Stimulated activated CD8-positive, alpha-beta memory T cell treated with anti-CD3 and anti-CD28 coated beads, Interleukin-2, amount 100 ng/mL, for 48 hours (primary cell): ENCODE measurements at places on chromosomes 1 and 21.

GRCh38 chr1:118650107-118650807 is 337.9 kb downstream of the TBX15 start:
- no peak for DNase-seq

- DNase-seq: no peak
Measured at GRCh38 chr1:181077576-181078242, 10.8 kb upstream of the IER5 start.

GRCh38 chr1:21532992-21533534 is 23.8 kb downstream of the ALPL start:
- DNase-seq: no peak

DNA sequence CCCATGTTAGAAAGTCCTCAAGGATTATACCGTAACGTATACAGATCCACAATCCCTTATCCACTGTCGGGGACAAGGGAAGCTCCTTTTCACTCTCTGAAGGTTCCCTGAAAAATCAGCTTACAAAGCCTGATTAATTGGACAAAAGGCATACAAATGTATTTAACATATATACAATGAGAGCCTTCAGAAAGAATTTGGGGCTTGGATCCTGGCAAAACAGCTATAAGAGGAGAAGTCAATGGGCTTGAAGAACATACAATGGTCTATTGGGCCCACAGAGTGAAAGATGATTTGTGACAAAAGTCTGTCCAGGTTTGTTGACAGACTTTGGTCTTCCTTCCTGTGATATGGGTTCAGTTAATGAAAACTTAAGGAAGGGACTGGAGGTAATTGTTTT is 10.7 kb downstream of the TACSTD2 start:
- no peak for DNase-seq

DNA sequence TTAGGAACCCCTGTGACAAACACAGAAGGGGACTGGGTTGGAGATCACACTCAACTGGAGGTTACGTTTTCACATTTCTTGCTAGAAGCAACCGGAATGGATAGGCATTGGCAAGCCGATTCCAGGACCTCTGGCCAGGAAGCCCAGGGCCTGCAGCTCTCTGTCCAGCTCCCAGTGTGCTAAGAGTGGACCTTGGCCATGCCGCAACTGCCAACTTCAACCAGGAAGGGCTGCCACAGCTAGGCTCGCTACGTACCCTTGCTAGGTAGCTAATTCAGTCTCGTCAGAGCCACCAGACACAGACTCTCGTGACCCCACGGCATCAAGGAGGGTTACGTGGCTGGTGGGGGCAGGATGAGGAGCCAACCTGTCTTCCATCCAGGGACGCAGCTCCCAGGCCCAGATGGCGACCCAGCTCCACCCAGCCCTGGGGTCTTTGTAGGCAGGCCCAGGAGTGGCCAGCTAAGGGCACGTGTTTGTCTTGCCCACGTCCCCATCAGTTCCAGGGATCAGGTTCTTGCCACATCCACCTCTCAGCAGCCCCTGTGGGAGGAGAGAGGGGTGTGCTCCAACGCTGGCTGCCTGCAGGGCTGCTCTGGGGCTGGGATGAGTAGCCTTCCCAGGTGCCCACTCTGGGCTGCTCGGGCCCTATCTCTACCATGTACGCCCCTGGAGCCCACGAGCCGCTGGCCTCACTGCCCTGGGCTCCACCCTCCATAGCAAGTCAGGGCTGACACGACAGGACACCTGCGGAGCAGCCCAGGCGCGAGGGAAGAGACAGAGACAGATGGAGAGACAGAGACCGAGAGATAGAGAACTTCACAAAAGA is 39.2 kb downstream of the UBE2G2 start:
- DNase-seq: no peak

DNA sequence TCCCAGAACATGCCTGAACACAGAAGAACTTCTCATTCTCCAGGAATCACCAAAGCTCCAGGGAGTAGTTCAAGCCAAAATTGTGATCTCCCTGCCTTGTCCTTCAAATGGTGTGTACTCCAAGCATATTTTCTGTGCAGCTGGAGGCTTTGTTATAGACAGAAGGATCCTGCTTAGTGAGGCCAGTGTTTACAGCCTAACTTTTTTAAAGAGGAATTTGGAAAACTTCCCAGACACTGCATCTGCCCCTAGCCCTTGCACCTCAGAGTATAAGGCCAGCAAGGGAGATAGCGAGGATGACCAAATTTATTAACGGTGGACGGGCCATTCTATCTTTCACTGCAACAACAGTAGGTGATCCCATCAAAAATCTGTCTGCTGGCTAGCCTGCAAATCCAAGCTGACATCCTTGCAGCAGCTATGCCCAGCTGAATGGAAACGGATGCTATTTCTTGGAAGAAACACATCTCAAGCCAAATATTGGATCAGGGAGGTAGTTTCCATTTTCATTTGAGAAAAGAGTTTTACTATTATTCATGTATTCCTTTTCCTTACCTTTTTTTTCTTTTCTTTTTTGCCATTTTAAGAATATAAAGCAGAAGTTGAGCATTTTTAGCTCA is 249.8 kb downstream of the USH2A start:
- DNase-seq: no peak

- no peak for DNase-seq
Measured at GRCh38 chr1:53140451-53140850, 2.0 kb downstream of the SLC1A7 start.

- DNase-seq: no peak
Measured at GRCh38 chr1:174359454-174359805, 88.3 kb upstream of the GPR52 start.

GRCh38 chr1:203272633-203273205 is 32.6 kb upstream of the BTG2 start:
- no peak for DNase-seq

DNA sequence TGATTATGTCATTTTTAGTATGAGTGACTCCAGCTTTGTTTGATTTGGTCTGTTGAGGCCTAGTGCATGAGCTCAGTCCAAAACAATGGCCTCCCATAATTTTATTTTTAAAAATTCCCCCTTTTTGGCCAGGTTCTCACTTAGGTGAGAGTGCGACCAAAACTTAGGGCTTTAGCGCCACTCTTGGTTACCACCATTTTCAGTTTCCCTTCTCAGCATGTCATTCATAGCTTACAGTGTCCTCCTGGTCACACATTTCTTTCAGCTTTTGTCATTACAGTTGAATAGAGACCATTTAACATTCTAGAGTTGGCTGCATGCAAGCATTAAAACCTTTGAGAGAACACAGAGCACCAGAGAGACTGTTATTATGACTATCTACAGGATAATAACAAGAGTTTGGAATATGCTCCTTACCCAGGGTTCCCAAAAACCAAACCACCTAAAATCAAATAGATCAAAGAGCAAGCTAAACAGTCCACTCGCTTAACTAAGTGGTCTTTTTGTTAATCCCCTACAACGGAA is 85.4 kb downstream of the TLR5 start:
- DNase-seq: no peak

DNA sequence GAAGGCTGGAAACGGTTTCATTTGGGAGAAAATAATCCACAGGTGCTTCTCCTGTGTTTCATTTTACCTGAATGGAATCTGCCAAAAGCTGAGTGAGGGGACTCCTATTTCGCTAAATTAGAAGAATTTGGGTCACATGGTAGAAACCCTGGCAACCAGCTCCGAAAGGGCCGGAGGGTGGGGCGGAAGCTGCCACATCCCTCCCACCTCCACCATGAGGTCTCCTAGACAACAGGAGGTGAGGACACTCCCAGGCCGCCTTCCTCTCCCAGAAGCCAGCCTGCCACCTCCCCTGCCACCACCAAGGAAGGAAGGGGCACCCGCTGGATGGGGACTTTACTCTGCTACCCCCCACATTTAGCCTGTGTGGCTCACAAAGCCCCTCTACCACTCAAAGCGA is 199.9 kb upstream of the ZC3H12A start:
- no peak for DNase-seq

GRCh38 chr21:32096411-32096810 is 182.4 kb downstream of the MIS18A start:
- no peak for DNase-seq

- DNase-seq: no peak
Measured at GRCh38 chr1:21340230-21340945, 50.1 kb upstream of the ECE1 start.

- DNase-seq: peak; percentile 62
Measured at GRCh38 chr1:152479792-152480595, 30.6 kb upstream of the LCE5A start.

DNA sequence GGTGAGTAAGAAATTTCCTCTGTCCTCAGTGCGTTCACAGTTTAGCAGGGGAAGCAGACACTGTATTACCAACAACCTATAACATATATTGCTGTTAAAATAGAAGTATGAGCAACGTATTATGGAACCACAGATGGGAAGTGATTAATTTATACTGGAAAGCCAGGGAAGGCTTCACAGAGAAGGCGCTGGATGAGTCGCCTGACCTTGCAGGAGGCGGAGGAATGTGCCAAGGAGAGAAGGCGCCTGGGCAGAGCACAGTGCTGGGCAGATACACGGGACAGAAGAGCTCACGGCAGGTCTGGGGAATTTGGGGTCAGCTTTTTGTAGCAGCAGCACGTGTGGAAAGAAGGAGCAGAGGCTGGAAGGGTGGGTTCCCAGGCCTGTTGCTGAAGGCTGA is 116.3 kb downstream of the DHRS3 start:
- no peak for DNase-seq

DNA sequence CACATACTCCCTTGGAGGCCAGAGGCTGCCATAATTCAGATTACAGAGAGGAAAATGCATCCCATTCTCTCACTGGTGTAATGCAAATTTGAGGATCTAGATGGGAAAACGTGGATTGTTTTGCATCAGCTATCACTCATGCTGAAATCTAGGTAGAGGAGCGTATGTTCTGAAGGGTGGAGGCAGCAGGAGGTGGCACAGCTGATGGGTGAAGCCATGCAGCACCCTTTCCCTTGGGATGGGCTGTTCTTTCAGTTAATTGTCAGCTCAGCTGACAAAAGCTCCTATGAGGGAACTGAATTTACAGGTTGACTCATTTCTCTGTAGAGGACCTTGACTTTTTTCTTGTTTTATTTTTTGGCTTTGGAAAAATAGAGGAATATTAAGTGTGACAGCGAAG is 41.8 kb downstream of the CAMTA1 start:
- DNase-seq: no peak

GRCh38 chr1:32894019-32894600 is 7.1 kb downstream of the TMEM54 start:
- DNase-seq: no peak

DNA sequence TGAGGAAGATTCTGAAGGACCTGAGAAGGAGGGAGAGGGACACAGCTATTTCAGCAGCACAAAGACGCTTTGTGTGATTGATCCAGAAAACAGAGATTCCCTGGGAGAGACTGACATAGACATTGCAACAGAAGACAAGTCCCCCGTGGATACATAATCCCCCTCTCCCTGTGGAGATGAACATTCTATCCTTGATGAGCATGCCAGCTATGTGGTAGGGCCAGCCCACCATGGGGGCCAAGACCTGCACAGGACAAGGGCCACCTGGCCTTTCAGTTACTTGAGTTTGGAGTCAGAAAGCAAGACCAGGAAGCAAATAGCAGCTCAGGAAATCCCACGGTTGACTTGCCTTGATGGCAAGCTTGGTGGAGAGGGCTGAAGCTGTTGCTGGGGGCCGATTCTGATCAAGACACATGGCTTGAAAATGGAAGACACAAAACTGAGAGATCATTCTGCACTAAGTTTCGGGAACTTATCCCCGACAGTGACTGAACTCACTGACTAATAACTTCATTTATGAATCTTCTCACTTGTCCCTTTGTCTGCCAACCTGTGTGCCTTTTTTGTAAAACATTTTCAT is 161.3 kb upstream of the SGIP1 start:
- DNase-seq: no peak

DNA sequence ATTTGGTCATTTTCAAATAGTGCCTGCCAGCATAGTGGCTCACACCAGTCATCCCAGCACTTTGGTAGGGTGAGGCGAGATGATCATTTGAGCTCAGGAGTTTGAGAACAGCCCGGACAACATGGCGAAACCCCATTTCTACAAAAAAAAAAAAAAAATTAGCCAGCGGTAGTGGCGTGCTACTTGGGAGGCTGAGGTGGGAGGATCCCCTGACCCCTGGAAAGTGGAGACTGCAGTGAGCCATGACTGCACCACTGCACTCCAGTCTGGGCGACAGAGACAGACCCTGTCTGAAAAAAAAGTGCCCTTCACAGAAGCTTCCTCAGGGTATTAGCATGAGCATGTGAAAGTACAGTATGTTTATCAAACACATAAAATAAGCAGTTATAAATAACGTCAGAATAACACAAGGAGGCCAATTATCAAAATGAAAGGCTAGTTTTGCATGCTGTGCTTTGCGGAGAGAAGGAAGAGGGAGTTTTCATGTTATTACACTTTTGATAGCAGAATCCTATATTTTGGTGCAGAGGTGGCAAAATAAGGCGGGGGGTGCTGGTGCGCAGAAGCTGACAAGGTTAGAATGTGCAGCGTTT is 781 bp upstream of the METTL13 start:
- no peak for DNase-seq

DNA sequence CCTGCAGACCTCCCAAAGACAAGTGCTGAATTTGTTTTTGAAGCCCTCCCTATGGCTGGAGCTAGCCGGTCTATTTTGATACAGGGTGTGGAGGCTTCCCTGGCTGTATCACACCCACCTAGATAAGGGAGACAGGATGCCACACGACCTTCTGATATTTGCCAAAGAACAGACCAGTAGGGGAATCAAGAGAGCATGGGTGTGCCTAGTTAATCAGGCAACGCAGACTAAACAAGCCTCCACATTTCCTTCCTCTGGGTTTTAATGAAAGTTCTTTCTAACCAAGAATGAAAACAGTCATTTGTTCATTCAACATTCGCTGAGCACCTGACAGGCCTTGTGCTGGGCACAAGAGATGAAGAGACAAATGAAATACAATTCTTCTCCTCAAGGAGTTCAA is 446.8 kb downstream of the PLPP3 start:
- no peak for DNase-seq

- DNase-seq: no peak
Measured at GRCh38 chr1:209398313-209398991, 185.1 kb upstream of the CAMK1G start.

GRCh38 chr1:221886743-221887414 is 145.0 kb upstream of the DUSP10 start:
- DNase-seq: no peak

DNA sequence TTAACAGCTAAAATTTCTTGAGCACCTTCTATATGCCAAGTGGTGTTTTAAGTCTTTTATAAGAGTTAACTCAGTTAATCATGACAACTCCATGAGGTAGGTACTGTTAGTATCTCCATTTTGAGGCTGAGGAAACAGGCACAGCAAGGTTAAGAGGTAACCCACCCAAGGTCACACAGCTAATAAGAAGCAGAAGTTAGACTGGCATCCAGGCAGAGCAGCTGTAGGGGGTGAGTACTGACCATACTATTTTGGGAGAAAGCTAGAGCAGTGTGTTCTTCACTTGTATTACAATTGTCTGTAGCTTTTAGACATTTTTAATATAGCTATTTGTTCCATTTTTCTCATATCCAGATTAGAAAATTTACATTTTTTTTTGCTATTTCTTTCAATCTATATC is 4.8 kb downstream of the ATP6V1G3 start:
- no peak for DNase-seq

- no peak for DNase-seq
Measured at GRCh38 chr21:41884501-41885030, 5.4 kb upstream of the PRDM15 start.

GRCh38 chr1:41738475-41738874 is 180.2 kb downstream of the HIVEP3 start:
- DNase-seq: no peak
